ENCODE measurements at places on chromosomes 11 and 22.

GRCh38 chr11:57476757-57477506 is 16.6 kb downstream of the RTN4RL2 start:
- peak; percentile 77 for DNase-seq

DNA sequence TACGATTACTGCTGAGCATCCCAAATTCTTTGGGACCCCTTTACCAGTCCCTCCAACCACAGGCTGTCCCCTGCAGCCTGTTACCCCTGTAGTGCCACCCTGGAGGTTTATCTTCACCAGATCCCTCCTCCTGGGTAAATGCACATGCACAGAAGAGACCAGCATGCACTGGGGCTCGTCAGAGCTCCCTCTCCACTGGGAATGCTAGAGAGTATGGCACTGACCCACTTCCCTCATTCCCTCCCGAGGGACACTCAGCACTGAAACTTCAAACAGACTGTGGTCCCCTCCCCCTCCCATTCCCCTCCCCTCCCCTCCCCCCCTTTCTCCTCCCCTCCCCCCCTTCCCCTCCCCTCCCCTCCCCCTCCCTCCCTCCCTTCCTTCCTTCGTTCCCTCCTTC is 49.1 kb downstream of the C11orf91 start:
- DNase-seq, result no peak

- DNase-seq, result no peak
These were observed 42.7 kb downstream of the LGR4 start for GRCh38 chr11:27429761-27430393.

GRCh38 chr22:38426628-38427027 is 28.4 kb downstream of the KCNJ4 start:
- DNase-seq, result no peak

GRCh38 chr22:17772958-17773605 is 1.2 kb downstream of the BID start:
- no peak for DNase-seq

- DNase-seq, result no peak
These were observed 1117.7 kb downstream of the BRD1 start for GRCh38 chr22:48709976-48710375.

- no peak for DNase-seq
These were observed 16.0 kb downstream of the OOSP3 start for GRCh38 chr11:59894616-59895015.

- DNase-seq, result peak; percentile 74
These were observed at the start of gene P4HA3 for GRCh38 chr11:74311352-74311926. Gene P4HA3 (minus strand): TSS chr11:74311640. CDS start chr11:74311611, 29 bp downstream.

DNA sequence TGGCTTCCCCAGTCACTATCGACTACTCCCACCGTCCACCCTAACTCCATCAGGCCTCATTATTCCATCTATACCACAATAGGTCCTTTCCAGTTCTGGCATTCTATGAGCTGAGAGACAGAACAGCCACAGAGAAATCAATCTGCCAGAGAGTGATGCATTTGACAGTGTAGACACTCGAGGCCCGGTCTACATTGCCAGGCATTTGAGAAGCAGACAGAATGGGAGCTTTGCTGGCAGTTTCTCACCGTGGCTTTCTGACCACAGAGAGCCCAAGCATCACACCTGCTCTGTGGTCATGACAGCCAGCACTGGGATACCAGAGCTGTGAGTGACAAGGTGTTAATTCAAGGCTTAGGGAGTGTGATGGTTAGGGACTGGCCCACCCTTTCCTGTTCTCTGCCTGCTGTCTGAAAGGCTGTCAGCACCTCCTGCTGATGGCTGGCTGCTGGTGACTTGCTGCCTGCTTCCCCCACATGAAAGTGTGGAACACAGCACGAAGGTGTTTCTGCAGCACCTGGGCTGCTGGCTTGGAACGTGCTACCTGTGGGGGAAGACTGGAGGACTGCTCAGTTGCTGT is 137.8 kb downstream of the KIRREL3 start:
- no peak for DNase-seq

GRCh38 chr22:35467681-35468434 is 67.9 kb downstream of the MCM5 start:
- no peak for DNase-seq

GRCh38 chr11:15824060-15824459 is 532.3 kb downstream of the SOX6 start:
- no peak for DNase-seq

- no peak for DNase-seq
These were observed 10.2 kb downstream of the FIBIN start for GRCh38 chr11:27004103-27004502.

- DNase-seq, result no peak
These were observed 37.0 kb downstream of the CDPF1 start for GRCh38 chr22:46213052-46213451.

Data from GM10248 (cell line).